ENCODE measurements at places on chromosomes 5 and 9.

DNA sequence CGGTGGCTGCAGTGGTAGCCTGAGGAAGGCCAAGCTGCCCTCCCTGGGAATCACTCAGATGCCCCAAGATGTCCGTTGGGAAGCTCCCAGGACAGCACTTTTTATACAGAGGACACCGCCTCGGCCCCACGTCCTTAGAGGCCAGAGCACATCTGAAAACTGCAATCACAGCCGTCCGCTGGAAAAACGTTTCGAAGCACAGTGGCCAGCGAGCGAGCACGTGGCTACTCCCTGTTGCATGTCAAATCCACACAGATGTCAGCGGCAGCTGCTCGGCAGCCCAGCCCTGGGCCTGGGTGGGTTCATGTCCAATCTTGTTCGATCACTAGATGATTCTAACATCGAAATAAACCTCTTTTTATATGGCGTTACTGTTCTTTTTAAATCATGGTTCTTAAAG lies 8.9 kb downstream of the PPP1R26 start:
- no peak for DNase-seq

DNA sequence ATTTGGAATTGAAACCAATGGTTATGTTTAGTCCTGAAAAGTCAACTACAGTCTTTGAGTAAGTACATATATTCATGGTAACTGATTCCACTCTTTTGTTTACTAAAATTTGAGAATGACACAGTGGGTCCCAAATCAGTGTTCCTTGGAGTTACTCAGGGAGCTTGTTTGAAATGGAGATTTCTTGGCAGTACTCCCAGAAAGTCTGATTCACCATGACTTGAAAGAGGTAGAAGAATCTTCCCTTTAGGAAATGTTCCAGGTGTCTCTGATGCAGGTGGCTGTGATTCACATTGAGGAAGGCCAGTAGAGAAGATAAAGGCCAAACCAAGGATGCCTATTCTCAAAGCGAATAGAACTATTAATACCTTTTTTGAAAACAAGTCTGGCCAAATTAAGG lies 1078.3 kb downstream of the CDH12 start:
- no peak for DNase-seq

DNA sequence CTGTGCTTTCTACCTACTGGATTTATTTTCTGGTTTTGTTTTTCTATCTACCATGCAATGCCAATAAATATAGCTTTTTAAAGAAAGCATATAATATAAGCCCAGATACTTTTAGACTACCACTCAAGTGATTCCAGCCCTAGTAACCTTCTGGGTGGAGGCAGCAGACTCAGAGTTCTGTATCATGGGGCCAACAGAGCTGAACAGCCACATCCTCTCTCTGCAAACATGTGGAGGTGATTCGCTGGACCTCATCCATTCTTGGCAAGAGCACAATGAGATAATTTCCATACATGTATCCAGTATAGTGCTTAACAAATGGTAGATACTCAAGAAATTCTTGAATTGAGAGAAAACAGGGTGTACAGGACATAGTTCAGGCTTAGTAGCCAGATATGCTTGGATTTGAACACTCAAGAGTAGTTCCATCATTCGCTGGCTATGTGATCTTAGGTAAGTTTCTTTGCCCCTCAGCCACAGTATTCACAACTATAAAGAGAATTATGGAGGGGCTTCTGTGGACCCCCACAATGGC lies 124.5 kb downstream of the ASTN2 start:
- DNase-seq, result no peak

DNA sequence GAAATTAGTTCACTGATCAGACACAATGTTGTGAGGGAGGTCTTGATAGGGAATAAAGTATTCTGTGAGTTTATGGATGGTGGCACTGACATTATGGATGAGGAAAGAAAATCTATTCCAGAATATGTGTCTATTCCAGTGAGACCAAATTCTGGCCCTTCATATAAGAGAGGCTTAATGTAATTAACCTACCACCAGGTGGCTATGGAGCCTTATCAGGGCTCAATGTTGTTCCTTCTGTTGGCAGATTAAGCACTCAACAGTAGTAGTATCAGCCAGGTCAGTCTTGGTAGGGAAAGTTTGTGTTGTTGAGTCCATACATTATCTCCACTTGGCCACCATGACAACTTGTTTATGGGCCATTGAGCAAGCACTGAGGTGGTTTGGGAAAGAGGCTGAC lies 41.7 kb upstream of the BARX1 start:
- DNase-seq, result no peak

- DNase-seq, result no peak
Observed at GRCh38 chr9:109499631-109500410, 1.7 kb upstream of the PTPN3 start.

GRCh38 chr5:4766101-4766500 lies 374.0 kb upstream of the ADAMTS16 start:
- no peak for DNase-seq

Data from stimulated activated CD4-positive, alpha-beta T cell treated with anti-CD3 and anti-CD28 coated beads, Interleukin-15, amount 100 ng/mL, for 24 hours (primary cell).